CMK (cell line): ENCODE measurements at places on chromosomes 6 and 20.

GRCh38 chr6:15266423-15266996 is 20.6 kb downstream of the JARID2 start:
- no peak for DNase-seq

DNA sequence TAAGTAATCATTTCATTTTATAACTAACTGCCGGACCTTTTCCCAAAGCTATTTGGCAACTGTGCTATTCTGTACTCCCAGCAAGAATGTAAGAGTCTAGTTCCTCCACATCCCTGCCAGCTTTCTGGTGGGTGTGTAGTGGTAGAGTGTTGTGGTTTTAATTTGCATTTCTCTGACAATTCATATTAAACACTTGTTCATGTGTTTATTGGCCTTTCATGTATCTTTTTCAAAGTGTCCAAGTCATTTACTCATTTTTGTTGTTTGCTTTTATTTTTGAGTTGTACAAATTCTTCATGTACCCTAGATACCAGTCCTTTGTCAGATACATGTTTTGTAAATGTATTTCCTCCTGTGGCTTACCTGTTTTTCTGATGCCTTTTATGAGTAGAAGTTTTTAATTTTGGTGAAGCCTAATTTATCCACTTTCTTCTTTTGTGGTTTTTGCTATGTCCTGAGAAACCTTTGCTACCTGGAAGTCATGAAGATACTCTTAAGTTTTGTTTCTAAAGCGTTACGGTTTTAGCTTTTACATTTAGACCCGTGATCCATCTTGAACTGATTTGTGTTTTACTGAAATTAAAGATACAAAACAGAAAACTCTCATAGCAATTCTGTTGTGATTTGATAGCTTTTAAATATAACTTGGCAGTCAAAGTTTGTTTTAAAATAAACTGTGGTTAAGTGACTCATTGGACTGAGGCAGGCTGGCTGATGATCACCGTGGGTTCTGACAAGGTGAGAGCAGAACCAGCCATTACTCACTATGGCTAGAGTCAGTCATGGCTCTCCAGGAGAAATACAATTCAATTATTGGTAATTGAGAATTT is 8.0 kb downstream of the MYLIP start:
- no peak for DNase-seq

GRCh38 chr6:98358173-98358572 is 476.2 kb upstream of the POU3F2 start:
- DNase-seq = no peak

- no peak for DNase-seq
These were observed 28.7 kb upstream of the PHACTR3 start for GRCh38 chr20:59575653-59576052.

GRCh38 chr6:89690944-89691324 is 52.4 kb upstream of the LYRM2 start:
- DNase-seq = no peak

- no peak for DNase-seq
These were observed 141.3 kb upstream of the MYLIP start for GRCh38 chr6:15987569-15987968.

DNA sequence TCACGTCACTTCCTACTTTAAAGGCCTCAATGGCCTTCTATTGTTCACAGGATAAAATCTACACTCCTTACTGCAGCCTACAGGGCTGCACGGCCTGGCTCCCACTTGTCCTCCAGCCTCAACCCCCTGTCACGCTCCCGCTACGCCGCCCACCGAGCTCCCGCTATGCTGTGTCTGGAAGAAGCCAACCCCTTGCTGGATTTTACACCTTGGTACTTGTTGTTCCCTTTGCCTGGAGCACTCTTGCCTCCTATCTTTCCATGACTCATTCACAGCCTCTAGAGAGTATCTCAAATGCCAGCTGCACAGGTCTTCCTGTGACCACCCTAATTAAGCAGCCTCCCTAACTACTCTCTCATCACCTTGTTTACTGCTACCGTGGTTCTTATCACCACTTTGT is 259.9 kb downstream of the PRKN start:
- no peak for DNase-seq

DNA sequence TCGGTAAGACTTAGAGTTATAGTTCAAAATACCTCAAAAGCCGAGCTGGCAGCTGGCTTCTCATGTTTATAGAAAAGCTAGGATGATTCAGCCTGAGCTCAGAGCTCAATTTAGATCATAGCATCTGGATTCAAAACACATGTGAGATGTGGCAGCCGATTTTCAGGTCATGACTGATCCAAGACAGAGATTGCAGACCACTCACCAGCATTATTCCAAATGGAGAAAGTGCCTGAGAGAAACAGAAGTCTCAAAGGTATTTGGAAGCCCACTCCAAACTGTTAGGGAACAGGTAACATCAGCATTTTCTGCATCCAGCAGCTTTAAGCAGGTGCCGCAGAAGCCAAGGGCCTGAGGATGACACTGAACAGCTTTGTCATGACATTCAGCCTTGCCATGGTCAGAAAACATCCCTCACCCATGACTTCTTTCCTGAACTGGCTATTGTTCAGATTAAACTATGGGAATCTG is 102.2 kb downstream of the BACH2 start:
- no peak for DNase-seq

DNA sequence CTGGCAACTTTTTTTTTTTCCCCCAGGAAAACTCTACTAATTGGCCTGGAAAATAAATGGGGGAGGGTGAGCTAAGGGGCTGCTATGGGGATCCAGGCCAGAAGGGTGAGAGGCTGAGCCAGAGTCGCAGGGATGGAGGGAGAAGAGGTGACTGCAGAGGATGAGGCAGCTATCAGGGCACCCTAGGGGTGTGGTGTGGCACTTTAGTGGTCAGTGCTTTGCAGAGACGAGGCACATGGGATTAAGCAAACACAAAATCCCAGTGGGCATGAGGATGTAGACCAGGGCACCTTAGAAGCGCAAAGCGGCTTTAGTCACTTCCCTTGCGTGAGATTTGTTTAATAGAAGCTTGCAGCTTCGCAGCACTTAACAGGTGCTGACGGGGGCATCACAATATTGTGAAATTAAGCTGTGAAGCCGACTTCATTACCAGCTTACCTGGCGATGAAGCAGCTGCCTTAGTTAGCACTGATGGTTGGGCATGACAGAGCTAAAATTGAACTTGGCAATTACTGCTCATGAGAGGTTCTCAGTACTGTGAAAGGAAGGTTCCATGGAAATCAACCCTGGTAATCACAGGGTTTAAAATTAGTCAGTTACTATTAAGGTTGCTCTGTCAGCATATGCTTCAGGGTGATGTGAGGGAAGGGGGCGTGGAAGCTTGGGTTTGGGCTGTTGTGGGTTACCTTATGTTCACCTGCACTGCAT is 26.0 kb downstream of the TOX2 start:
- no peak for DNase-seq

- no peak for DNase-seq
These were observed 12.4 kb downstream of the SNX5 start for GRCh38 chr20:17956099-17956685.

DNA sequence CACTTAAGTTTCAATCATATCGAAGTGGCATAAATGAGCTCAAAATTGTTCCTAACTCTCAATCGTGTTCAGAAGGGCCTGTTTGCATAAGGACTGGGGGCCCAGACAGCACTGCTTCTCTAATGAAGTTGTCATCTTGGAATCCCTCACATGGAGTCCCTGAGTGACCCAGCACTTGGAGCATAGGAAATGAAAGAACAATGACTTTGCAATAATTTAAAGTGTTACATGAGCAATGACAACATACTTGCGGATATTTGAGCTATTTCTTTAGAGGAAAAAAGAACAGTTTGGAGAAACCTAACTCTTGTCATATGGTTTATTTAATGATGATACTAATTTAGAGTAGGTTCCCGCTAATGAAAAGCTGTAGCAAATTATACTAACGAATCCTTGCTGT is 239.9 kb downstream of the TSHZ2 start:
- DNase-seq = no peak

GRCh38 chr20:50728486-50728980 is 2.8 kb upstream of the PARD6B start:
- no peak for DNase-seq

DNA sequence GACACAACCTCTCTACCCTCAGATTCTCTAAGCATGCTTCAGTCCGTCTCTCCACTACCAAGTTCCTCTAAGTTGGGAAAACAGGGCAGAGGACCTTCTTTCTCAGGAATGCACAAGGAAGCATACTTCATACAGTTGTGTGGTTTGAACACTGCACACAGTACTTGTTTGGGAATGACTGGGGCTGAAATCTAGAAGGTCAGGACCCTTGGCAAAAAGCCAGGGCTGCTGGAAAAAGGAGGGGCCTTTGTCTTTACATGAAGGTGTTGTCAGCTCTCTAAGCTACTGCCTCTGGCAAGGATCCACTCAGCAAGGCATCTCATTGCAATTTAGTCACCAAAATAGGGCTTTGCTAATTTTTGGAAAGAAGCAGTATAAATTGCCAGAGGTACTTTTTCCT is 20.7 kb upstream of the HEY2 start:
- no peak for DNase-seq

- no peak for DNase-seq
These were observed 394 bp downstream of the MYB start for GRCh38 chr6:135181333-135182070.

- DNase-seq = no peak
These were observed 12.7 kb downstream of the LRRN4 start for GRCh38 chr20:6040958-6041807.

DNA sequence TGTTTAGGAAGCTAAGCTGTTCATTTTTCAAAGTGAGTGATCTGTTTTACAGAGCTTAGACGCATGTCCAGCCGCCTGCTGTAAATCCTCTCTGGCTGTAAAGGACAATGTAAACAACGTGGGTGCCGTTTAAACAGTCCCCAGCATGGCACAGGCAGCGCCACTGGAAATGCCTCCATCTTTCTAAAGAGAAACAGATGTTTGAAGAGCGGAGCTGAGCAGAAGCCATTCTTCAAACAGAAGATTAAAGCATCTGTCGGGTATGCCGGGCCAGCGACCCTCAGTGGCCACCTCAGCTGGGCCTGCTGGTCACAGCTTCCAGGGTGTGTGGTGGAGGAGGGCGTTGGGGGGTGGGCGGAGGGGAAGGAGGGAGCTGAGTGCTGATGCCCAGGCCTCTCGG is 138.6 kb downstream of the ERMARD start:
- no peak for DNase-seq

GRCh38 chr6:130041594-130041993 is 23.2 kb downstream of the L3MBTL3 start:
- DNase-seq = no peak

GRCh38 chr20:9441948-9442347 is 72.4 kb upstream of the LAMP5 start:
- DNase-seq = no peak

DNA sequence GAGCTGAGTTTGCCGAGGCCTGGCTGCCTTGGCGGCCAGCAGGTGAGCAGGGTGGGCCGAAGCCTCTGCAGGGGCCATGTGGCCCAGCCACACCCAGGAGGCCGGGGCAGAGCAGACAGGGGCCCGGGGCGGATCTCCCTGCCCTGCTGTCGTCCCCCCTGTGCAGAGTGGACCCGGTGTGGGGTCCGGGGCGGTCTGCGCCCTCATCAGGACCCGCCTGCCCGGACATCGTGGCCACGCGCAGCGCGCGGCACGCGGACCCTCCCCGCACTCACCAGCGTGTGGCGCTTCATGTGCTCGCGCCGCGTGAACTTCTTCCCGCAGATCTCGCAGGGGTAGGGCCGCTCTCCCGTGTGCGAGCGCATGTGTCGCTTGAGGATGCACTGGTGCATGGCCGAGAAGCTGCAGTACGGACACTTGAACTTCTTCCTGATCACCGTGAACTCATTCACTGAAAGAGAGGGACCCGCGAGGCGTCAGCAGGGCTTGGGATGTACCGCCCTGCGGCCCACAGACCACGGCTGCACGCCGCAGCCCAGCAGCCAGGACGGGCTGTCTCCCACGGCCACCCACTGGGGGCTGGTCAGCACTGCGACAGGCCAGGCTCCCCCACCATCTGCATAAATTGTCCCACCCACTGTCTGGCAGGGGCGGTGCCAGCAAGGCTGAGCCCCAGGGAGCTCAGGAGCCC is 13.0 kb downstream of the SLC2A4RG start:
- no peak for DNase-seq

- DNase-seq = no peak
These were observed 169.7 kb downstream of the PHF3 start for GRCh38 chr6:63805345-63805744.

- DNase-seq = no peak
These were observed 112.2 kb downstream of the SESN1 start for GRCh38 chr6:108982154-108983113.

DNA sequence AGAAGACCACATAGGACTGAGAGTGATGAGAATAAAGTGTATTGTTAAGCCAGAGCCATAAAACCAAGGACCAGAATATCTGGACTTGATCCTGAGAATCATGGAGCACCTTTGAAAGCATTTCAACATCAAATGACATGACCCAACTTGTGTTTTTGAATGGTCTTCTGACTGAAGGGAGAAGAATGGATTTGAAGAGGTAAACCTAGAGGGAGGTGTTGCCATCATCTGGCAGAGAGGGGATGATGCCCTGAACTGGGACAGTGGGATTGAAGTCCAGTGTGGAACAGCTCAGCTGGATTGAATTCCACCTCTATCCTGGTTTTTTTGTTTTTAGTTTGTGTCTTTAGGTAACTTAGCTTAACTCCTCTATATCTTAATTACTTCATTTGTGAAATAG is 570.0 kb downstream of the TBC1D32 start:
- DNase-seq = no peak

- DNase-seq = no peak
These were observed 81.1 kb upstream of the SLCO4A1 start for GRCh38 chr20:62561182-62561581.

DNA sequence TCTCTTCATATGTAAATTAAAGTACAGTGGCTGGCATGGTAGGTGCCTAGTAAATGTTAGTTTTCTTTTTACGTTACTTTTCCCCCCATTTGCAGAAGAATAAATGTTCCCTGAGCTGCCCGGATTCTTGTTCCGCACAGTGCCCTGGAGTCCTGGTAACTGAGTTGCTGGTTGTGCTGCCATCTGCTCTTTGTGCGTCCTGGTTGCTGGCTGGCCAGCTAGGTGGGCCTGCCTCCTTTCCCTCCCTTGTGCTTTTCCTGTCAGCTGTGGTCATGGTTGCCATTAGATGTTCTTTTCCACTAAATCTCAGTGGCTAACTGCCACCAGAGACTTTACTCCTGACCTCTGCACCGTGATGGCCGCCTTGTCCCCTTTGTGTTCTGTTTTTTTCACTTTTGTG is 28.6 kb downstream of the CEP43 start:
- no peak for DNase-seq

DNA sequence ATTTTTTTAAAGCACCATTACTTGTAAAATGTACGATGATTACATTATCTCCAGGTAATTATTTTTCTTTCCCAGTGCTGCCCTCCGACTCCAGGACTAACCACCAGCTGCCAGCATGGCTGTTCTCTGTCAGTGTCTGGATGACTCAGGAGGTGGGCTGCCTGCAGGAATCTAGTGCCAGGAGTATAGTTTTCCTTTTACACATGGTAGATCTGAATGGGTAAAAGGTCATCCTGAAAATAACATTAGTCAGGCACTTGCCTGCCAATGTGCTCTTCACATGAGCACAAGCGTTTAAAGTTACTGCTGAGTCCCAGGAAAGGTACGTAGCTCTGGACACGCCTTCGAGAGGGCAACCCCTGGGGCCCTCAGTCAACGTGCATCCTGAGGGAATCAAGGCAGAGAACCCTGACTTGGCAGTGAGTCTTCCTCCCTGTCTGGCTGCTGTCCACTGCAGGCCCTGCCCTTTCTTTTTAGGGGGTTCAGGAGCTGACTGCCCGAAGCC is 2.4 kb downstream of the DYNLT1 start:
- no peak for DNase-seq

GRCh38 chr6:34709386-34709785 is 12.8 kb upstream of the ILRUN start:
- DNase-seq = no peak

GRCh38 chr6:44842616-44843015 is 455.1 kb downstream of the CDC5L start:
- no peak for DNase-seq
